ENCODE measurements at places on chromosomes 2 and 18. TPM values are rescaled to one million over a fixed set of nuclear protein-coding genes. Genes with fewer than 3 reads are reported as not detected.

Gene COL4A3
- not detected for total RNA-seq

Gene EN1
- total RNA-seq: not detected

Gene APOB
- 1.7 TPM for total RNA-seq

Gene MLPH
- 0.65 TPM for total RNA-seq

Gene SLC11A1
- 1.3 TPM for total RNA-seq

Gene GPR35
- total RNA-seq: 0.65 TPM

Gene SPATA3
- not detected for total RNA-seq

Gene ST6GAL2
- 0.32 TPM for total RNA-seq

Gene ZFAND2B
- 22.6 TPM for total RNA-seq

Gene TXNDC2
- total RNA-seq: not detected

Gene PPP1R1C
- 2.2 TPM for total RNA-seq

Gene LIPG
- 0.32 TPM for total RNA-seq

Gene DNAH6
- 0.86 TPM for total RNA-seq

Gene TSPYL6
- under 0.01 TPM for total RNA-seq

Gene LMAN2L
- 16.9 TPM for total RNA-seq

Gene LHCGR
- total RNA-seq: 0.39 TPM

Gene TMEM150A
- 9.4 TPM for total RNA-seq

Gene LAMA1
- total RNA-seq: 11.0 TPM

Gene FNDC4
- 25.1 TPM for total RNA-seq

Gene BMP10
- total RNA-seq: not detected

Gene ABCG5
- not detected for total RNA-seq

Gene LYG2
- not detected for total RNA-seq

Gene ANKRD29
- 4.1 TPM for total RNA-seq

Gene LIPT1
- 10.8 TPM for total RNA-seq

Gene SERPINB3
- not detected for total RNA-seq

Gene TBR1
- total RNA-seq: under 0.01 TPM

Gene TRIM43B
- total RNA-seq: not detected

Gene PASK
- 3.7 TPM for total RNA-seq

Gene ITM2C
- total RNA-seq: 76.5 TPM

Gene PROM2
- 0.32 TPM for total RNA-seq

Gene ZNF892
- 8.2 TPM for total RNA-seq

Gene RPRM
- total RNA-seq: not detected

Gene SERPINB7
- 0.11 TPM for total RNA-seq

Gene CLIP4
- total RNA-seq: 65.2 TPM

Gene TCF4
- total RNA-seq: 136 TPM

Gene CCDC121
- 2.3 TPM for total RNA-seq

Gene CCDC148
- total RNA-seq: 1.5 TPM

All from articular chondrocyte of knee joint (primary cell).